ENCODE measurements at places on chromosomes 13 and 19. TPM values are rescaled to one million over a fixed set of nuclear protein-coding genes. Genes with fewer than 3 reads are reported as not detected.

CYP2A6 gene
- not detected for polyA plus RNA-seq

RYR1 gene
- 0.04 TPM for polyA plus RNA-seq

ZNF296 gene
- polyA plus RNA-seq = 0.09 TPM

TRPC4 gene
- polyA plus RNA-seq = 10.1 TPM

IGSF23 gene
- polyA plus RNA-seq = 0.51 TPM

JSRP1 gene
- not detected for polyA plus RNA-seq

DAND5 gene
- polyA plus RNA-seq = not detected

PSG11 gene
- polyA plus RNA-seq = 0.83 TPM

LATS2 gene
- 17.3 TPM for polyA plus RNA-seq

ADGRE3 gene
- not detected for polyA plus RNA-seq

DNA sequence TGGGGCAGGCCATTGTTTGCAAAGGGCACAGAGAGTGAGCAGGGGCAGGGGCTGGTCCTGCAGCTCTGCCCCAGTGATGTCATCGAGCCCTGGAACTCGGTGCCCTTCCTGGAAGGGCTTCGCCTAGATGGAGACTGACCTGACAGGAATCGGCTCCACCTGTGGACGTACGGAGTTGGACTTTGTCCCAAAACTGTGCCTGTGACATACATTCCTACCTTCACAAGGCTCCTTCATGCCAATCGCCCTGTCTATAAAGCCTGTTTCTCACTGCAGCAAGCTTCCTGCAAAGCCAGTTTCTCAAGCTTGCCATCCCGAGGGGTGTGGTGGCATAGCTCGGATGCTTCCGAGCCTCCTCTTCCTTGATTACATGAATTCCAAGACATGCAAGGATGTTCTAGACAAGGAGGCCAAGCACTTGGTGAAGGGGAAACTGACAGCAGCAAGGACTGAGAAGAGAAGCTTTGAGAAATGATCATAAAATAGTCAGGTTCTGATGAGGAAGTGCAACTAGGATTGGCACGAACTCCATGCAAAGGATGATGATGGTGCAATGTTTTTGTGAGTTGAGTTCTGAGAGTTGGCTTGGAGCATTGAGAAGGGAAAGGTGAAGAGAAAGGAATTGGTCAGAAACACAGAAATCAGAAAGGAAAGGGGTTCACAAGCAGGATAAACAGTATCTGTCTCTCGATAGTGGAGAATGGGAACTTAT is 73.6 kb upstream of the STK24 start:
- DNase-seq = no peak

DNA sequence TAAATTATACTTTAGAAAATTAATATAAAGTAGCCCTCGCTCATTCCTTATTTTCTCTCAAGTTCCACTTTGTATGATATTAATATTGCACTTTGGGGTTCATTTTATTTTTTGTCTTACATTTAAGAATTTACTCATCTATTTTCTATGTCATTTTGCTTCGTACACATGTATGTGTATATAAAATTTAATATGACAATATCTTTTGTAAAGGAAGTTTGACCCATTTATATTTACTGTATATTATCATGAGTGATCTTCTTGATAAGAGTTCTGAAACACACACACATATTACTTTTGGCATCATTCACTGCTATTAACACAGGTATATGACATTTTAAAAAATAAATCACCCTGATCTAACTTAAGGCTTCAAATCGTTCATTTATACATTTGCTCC is 83.1 kb downstream of the IRS2 start:
- no peak for DNase-seq

GRCh38 chr13:41668130-41668757 is 210.9 kb downstream of the RGCC start:
- peak; percentile 75 for DNase-seq

- peak; percentile 16 for DNase-seq
Measured at GRCh38 chr19:37506387-37507166, at the start of gene ZNF793. Gene ZNF793 (plus strand): TSS chr19:37506939. CDS start chr19:37523440, 16,501 bp downstream.

DNA sequence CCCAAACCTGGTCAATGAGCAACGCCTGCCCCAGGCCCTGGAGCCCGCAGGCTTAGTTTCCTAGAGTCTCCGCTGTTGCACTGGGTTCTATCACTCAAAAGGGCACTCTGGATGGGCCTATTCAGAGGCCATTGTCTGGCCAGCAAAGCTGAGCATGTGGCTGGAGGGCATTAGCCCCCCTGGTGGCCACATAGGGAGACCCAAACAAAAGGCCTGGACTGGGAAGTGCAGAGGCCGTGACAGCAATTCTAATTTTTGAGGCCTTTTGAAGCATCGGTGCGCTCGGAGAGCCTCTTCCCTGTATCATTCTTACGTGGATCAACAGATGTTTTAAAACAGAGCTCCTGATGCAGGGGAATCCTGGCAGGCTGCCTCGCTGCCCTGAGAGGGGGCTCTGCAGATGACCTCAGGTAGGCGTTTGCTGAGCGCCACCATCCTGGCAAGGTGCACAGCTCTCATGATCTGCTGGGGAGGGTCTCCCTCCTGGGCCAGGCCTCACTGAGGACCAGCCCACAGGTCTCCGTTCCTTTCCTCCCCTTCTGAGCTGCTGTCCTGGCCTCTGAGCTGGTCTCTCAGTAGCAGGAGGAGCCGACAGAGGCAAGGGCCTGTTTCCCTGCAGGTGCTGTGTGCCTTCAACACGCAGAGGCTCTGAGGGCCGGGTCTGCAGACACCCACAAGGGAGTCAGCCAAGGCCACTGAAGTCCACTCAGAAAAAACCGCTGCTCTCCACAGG is 190.5 kb downstream of the URI1 start:
- no peak for DNase-seq

GRCh38 chr19:33368074-33368864 is 5.2 kb upstream of the CEBPG start:
- no peak for DNase-seq

GRCh38 chr19:16527971-16528521 is 14.2 kb downstream of the CHERP start:
- no peak for DNase-seq

- DNase-seq = no peak
Measured at GRCh38 chr19:16637535-16637934, 9.5 kb upstream of the MED26 start.
